Kidney epithelial cell (primary cell): ENCODE measurements at places on chromosomes 4 and X.

DNA sequence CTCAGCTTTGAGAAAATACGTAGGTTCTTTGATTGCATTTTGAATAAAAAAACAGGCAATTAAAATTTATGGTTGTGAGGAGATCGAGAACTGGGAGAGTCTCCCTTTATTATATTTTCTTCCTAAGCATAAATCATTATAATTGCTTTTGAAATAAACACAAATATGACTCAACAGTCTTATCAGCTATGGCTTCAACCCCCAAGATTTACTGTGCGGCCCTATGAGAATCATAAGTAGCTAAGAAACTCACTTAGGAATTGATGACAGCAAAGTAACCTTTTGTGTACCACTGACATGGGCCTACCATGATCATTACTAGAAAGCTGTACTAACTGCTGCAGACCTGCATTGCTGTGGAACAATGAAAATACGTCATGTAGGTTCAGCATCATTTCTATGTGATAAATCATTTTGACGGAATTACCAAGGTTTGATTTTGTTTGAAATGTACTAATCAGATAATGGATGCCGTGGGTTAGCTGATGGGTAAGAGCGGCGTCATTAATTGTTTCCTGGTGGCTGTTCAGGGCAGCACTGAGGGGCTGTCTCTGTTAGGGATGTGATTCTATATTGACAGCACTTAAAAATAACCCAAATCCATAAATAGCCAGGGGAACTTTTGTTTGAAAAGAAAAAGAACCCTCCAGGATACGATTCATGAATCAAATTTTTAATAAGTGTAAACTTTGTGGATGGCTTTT lies 51.5 kb upstream of the GPRIN3 start:
- DNase-seq: no peak

DNA sequence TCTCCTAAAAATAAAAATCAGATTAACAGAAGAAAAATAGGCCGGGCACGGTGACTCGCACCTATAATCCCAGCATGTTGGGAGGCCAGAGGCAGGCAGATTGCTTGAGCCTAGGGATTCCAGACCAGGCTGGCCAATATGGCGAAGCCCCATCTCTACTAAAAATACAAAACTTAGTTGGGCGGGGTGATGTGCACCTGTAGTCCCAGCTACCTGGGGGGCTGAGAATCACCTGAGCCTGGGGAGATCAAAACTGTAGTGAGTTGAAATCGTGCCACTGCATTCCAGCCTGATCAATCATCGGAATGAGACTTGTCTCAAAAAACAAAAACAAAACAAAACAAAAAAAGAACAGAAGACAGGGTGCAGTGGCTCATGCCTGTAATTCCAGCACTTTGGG lies 32.8 kb upstream of the NOCT start:
- DNase-seq: no peak

DNA sequence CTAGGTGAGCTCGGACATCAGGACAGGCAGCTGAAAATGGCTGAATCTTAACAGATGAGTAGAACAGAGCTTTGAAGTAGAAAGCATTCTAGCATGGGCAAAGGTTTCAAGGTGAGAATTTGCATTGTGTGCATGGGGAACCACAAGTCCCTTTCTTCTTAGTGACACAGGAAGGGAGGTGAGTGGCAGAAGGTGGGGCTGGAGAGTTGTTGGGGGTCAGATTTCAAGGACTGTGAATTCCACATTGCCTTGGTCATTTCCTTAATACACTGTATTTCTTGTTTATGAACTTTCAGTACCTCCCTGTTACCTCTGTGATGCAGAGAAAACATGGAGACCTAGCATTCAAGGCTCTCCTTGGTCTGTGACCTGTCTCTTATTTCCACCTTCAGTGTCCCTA lies 4.1 kb downstream of the APEX2 start:
- DNase-seq: no peak

DNA sequence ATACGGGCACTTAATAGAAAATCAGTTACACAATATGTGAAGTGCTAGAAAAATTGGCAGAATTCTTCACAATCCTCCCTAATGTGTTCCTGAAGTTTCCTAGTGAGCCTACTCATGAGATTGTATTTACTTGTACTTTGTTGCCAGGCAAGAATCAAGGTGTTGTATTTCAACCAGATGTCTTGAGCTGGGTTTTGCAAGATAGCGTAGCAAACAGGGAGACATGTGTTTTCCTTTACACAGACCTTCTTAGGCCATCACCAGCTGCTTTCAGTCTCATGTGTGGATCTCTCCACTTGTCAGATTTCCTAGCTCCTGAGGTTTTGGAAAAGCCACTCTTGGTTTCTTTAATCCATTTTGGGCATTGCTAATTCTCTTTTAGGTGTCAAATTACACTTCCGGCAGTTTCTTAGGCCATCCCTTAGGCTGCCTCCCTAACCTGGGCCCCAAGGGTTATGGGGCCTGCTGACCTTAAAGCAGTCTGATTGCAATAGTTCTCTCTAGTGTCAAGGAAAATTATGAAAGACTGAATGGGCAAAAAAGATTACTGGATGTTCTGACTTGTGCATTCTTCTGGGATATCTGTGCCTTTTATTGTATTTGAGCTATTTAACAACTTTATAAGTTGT lies 12.2 kb upstream of the EDA start:
- no peak for DNase-seq
